Stimulated activated CD4-positive, alpha-beta T cell treated with anti-CD3 and anti-CD28 coated beads, Interleukin-4, amount 100 ng/mL, for 4 hours (primary cell): ENCODE measurements at places on chromosomes 6 and 20.

DNA sequence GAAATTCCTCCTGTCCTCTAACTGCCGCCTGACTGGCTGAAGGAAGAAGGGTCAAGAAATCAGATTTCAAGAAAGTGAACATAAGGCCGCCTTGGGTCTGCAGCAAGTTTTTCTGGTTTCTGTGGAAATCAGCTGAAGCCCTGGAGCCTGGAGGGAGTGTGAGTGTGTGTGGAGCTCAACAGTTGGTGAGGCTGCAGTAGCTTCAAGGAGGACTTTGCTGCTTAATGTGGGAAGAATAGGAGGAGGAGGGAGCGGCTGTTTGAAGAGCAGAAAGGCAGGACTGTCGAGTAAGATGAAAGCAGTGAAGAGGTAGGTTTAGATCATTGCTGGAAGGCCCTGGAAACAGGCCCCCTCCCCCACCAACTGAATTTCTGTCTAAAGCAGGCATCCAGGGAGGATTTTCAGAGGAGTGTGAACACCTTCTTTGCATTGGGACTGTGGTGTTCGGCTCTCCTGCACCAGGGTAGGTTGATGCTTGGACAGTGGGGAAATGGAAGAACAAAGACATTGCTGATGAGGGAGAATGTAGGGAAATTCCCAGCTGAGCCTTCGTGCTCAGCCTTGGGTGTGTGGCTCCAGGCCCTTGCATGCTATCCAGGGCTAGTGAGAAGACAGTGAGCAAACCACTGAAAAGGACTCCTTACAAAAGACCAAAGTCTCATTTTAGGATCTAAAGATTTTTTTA, 79.5 kb upstream of the VSTM2L start:
- DNase-seq: no peak

DNA sequence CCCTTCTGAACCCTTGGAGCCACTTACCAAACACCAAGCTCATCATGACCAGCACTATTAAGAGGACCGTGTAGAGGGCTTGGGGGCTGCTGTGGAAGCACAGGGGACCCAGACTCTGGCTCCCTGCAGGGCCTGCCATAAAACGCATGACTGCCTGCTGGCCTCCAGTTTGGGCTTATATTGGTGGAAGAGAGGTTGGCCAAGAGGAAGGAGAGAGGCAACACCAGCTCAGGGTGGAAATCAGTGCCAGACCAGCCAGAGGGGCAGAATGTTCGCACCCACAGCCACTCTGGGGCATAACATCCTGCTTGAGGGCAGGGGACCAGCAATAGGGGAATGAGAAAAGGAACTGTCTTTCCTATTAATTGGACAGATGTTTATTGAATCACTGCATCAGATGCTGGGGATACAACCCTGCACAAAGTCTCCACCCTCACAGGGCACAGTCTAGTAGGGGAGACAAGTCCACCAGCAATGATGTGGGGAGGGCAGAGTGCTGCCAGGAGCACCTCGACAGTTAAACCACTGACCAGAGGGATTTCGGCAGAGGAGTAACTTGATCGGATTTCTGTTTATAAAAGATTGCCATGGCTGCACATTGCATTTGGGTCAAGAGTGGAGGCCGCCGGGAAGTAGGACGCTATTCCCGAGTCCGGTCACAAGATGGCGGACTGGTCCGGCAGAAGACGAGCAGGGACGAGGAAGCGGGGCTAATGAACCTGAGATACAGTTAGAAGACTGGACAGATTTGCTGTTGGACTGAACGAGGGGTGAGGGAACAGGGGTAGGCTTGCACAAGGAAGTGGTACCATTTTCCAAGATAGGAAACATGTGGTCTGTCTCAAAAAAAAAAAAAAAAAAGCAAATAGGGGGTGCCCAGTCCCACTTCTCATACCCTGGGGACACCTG, at the start of gene LY6G5C:
Gene LY6G5C (minus strand): TSS at position 842 of the 909 bp plus-strand sequence. CDS start 694 bp downstream, at position 148.
- peak; percentile 58 for DNase-seq

- no peak for DNase-seq
These were observed 240.9 kb upstream of the RREB1 start for GRCh38 chr6:6866656-6867403.

DNA sequence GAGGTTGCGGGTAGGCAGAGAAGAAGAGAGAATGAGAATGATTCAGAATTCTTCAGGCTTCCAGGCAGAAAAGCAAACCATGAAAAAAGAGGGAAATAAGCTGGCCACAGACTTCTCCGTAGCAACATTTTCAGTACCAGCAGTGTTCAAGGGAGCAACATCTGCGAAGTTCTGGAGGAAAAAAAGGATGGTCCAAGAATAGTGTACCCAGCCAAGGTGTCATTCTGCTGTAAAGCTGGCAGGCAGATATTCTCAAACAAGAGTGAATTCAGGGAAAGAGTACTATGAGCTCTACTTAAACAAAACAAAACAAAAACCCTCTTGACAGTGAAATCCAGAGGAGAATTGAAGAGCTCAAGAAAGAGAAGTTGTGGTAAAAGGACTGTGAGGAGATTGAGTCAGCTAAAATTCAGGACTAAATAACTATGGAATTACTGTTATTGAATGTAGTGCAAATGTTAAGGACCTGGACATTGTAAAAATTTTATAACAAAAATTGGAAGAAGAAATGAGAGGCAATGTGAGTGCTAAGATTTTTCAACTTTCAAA, 86.5 kb downstream of the ATRN start:
- no peak for DNase-seq

GRCh38 chr20:62737271-62737811, 28.7 kb downstream of the NTSR1 start:
- no peak for DNase-seq

DNA sequence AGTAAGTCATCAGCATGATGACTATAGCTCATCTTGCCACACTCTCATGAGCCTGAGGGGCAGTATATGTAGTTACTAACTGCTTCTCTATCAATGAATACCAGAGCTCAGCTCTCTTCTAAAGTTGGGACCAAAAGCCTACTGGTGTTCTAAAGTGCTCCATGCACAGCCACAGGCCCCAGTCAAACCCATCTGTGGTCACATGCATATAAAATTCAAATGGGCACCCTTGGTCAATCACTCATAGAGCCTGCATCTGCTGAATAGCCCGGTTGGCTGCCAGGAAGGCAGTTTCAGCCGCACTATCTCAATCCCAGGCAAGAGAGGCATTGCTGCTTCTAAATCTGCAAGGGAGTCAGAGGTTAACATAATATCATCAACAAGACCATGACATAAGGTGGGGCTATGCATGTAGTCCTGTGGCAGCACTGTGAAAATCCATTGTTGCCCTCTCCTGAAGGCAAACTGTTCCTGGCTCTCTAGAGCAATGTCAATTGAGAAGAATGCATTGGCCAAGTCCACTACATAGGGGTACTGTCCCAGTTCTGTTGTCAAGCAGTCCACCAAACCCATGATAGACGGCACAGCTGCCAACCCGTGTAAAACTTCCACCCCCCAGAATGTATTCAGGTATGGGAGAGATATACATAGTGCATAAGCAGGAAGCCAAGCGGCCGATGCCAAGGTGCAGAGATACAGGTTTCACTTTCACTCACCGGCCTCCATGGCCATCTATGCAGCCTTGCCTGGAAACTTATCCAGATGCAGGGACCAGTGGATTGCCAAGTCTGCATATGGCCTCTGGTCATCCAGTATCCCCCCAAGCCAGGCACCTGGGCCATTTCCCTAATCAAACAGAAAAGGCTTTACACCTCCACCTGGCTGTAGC, 76.2 kb downstream of the ALDH8A1 start:
- no peak for DNase-seq

DNA sequence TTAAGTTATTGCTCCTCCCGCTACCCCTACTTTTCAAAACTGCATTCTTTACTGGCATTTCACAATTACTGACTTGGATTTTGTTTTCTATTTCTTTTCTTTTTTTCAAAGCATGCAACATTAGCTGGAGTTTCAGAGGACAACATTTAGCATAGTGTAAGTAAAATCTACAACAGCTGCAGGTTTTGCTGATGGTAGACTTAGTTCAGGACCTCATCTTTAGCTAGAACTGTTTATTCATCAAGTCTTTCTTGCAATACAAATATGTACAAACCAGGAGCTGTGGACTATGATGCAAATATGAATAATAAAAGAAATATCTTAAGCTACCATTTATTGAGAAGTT, 728 bp upstream of the CEP162 start:
- no peak for DNase-seq

GRCh38 chr20:34562641-34563040, 4.1 kb downstream of the MAP1LC3A start:
- no peak for DNase-seq
